ENCODE measurements at places on chromosomes 5 and 9. TPM values are rescaled to one million over a fixed set of nuclear protein-coding genes. Genes with fewer than 3 reads are reported as not detected.

Gene KYAT1
- total RNA-seq = 9.0 TPM

Gene TMEM215
- total RNA-seq = 9.0 TPM

Gene NR5A1
- 0.69 TPM for total RNA-seq

Gene ZDHHC11B
- 7.6 TPM for total RNA-seq

Gene SPINK6
- total RNA-seq = not detected

Gene WNT8A
- 0.23 TPM for total RNA-seq

Gene MCC
- total RNA-seq = 26.8 TPM

Gene ALDH7A1
- total RNA-seq = 64.8 TPM

Gene PCDHA3
- 20.1 TPM for total RNA-seq

Data from diencephalon (tissue), 1 donor.